Stimulated activated CD4-positive, alpha-beta T cell treated with anti-CD3 and anti-CD28 coated beads, Interleukin-15, amount 100 ng/mL, for 1 hour (primary cell): ENCODE measurements at places on chromosomes 16 and 17.
A peak's percentile ranks its signal among the peaks of the same experiment; 100 is the strongest.

GRCh38 chr17:30831663-30832437 is at the start of gene ATAD5:
Gene ATAD5, plus strand, starts transcription at chr17:30831966. Its CDS starts 382 bp downstream, at chr17:30832348.
- DNase-seq: peak; percentile 72

- DNase-seq: no peak
Measured at GRCh38 chr17:29103341-29103740, 60.4 kb downstream of the PIPOX start.

GRCh38 chr17:29962656-29963055 is 21.2 kb downstream of the EFCAB5 start:
- no peak for DNase-seq

- DNase-seq: no peak
Measured at GRCh38 chr16:89545831-89546574, 14.5 kb upstream of the RPL13 start.

DNA sequence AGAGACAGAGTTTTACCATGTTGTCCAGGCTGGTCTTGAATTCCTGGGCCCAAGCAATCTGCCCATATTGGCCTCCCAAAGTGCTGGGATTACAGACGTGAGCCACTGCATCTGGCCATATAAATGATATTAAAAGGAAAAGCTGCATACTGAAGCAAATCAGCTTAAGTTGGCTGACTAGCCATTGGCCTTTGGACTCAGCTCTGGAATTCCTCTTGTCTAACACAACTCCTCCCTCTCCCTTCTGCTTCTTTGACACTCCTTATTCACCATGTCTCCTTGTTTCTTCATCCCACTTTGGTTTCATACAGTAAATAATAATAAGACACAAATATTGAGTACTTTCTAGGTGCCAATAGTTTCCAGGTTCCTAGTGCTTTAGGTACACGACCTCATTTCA is 7.5 kb downstream of the KRT12 start:
- no peak for DNase-seq

DNA sequence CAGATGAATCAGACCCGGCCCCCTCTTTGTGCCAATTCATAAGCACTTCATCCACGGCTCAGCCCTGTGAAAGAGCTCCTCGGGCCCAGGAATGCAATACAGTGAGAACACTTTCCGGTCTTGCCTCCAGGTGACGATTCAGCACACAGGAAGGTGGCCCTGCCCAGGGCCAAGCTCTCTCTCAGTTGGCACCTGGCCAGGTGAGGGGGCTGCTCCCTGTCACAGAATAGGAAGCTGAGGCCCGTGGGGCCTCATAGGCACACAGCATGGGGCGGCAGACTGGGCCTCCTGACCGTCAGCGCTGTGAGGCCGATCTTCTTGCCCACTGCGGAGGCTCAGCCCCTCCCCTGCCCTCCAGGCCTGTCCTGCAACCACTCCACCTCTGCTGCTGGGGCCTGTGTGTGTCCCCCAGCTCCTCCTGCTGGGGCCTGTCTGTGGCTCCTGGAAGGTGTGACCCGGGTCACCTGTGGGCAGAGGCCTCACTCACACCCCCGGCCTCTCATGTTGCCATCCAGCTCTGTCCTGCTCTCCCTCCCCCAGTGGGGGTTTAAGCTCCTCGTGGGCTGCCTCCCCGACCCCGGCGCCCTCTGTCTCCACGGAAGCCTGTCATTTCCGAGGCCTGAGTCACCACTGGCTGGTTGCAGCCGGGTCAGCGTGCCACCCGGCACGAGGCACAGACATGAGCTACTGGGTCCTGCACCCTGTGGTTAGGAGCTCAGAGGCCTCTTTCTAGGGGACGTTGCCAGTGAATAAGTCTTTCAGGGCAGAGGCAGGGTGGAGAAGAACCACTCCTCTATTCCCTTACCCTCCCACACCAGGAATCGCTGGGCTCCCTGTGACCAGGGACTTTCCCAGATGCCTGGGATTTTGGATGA is 114.4 kb downstream of the SEC14L1 start:
- no peak for DNase-seq

GRCh38 chr17:44334315-44334714 is 9.7 kb upstream of the SLC25A39 start:
- DNase-seq: no peak

- DNase-seq: no peak
Measured at GRCh38 chr17:60529806-60530205, 3.8 kb upstream of the APPBP2 start.

- DNase-seq: no peak
Measured at GRCh38 chr17:43679911-43680310, 18.2 kb upstream of the MEOX1 start.

GRCh38 chr16:57639172-57639887 is 10.9 kb downstream of the ADGRG1 start:
- DNase-seq: no peak
